NCI-H1417 (cell line): ENCODE measurements at places on chromosomes 13 and 19.

DNA sequence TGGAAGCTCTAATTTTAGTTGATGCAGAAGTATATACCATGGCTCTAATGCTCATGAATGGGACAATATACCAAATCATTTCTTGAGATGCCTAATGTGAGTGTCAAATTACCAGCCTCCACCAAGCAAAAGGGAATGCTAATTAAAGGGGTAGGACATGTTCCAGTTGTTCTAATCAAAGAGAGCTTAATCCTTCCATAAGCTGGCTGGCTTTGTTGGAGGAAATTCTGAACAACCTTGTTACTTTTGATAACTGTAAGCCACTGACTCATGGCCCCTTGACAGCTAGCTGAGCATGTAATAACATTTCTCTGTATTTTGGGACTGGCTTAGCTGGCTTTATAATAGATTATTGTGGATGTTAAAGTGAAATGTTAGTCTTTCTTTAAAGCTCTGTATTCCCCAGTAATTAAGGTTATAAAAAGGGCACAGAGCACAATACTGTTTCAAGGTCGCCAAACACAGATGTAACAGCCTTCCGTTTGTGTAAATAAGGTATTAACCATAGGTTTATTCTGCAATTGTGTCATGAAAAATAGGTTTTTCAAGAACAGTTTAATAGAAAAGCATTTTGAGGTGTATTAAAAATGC, 1194.0 kb downstream of the PCDH9 start:
- DNase-seq = peak; percentile 47

DNA sequence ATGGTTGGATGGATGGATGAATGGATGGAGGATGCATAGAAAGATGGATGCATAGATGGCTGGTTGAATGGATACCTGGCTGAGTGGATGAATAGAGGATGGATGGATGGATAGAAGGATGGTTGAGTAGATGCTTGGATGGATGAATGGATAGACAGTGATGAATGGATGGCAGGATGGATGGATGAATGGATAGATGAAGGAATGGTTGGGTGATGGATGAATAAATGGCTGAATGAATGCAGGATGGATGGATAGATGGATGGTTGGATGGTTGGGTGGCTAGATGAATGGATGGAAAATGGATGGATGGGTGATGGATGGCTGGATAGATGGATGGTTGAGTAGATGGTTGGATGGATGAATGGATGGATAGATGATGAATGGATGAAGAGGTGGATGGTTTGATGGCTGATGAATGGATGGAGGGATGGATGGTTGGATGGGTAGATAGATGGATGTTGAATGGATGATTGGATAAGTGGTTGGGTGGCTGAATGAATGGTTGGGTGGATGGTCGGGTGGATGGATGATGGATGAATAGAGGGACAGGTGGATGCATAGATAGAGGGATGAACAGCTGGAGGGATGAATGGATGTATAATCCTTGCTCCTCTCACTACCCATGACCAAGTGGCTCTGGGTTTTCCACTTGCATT, 3.6 kb upstream of the SULT2B1 start:
- DNase-seq = no peak

GRCh38 chr19:13037161-13037560, 41.9 kb downstream of the NFIX start:
- no peak for DNase-seq

DNA sequence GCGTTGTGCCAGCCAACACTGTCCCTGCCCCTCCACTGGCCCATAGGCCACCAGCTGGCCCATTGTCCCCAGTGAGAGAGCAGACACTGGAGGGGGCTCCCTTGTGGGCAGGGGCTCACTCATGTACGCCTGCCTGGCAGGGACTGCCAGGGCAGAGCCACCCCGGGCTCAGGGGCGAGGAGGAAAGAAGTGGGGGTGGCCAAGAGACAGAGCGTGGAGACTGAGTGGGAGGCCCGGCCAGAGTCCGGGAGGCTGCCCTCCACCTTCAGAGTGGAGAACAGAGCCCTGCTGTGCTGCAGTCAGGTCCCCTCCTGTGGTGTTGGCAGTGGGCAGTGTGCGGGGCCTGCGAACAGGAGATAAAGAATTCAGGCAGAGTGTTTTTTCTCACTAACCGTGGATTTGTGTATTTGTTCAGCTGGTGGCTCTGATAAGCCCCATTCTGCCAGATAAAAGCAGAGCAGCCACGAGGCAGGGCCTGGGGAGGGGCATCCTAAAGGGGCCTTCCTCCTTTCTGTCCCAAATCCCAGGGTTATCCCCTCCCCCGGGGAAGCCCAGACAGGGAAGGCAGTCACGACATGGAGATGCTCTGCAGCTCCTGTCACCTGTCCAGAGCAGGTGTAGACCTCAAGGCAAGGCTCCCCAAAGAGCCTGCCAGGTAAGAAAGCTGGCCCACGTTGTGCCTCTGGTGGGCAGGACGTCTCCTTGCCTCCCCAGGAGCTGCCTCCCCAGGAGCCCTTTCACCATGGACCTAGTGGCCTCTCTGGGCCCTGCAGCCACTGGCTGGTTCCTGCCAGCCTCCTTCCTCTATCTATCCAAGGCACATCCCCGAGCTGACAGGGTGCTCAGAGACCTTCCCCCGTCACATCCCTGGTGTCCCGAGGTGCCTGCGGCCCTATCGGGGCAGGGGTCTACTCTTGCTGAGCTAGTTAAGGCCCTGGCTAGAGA, 33.0 kb downstream of the LYL1 start:
- no peak for DNase-seq

DNA sequence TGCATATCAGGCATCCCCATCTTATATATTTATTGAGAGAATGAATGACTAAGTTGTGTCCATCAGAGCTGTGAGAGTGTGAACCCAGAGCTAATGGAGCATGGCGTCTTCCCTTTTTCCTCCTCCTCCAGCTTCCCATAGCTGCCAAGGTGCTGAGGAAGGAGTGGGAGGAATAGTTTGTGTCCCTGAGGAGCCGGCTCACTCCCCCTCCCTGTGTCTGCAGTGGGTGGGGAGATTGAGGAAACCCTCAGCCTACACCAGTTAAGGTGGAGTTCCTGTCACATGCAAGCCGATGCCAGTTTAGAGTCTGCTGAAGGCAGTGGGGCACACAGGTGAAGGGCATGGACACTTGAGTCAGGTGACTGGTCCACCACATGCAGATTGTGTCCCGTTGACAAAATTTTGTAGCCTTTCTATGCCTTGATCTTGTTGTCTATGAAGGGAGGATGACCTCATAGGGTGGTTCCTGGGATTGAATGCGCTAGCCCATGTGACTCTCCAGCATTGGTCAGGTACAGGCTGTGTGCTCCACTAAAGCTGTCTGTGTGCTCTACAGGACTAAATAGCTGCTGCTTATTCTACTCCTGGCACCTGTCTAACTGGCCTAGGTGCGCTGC, 47.6 kb upstream of the GPI start:
- DNase-seq = peak; percentile 2

DNA sequence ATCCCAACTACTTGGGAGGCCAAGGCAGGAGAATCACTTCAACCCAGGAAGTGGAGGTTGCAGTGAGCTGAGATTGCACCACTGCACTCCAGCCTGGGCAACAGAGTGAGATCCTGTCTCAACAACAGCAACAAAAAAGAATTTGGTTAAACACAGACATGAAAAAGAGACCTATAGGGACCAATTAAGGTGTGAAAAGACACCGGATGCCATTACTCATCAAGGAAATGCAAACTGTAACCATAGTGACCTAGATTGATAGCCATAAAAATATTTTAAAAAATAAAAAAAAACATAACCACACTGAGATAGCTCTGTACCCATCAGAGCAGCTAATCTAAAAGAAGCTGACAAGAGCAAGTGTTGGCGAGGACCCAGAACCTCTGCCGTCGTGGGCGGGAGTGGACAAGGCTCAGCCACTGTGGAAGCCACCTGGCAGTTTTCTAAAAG, 37.1 kb upstream of the ISYNA1 start:
- DNase-seq = no peak

DNA sequence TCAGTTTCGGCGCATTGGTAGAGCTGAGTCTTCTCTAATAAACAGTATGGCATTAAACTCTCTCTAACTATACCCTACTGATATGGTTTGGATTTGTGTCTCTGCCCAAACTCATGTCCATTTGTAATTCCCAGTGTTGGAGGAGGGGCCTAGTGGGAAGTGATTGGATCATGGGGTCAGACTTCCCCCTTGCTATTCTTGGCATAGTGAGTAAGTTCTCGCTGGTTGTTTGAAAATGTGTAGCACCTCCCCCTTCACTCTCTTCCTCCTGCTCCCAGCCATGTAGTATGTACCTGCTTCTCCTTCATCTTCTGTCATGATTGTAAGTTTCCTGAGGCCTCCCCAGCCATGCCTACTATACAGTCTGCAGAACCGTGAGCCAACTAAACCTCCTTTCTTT, 682.7 kb upstream of the ARGLU1 start:
- no peak for DNase-seq

DNA sequence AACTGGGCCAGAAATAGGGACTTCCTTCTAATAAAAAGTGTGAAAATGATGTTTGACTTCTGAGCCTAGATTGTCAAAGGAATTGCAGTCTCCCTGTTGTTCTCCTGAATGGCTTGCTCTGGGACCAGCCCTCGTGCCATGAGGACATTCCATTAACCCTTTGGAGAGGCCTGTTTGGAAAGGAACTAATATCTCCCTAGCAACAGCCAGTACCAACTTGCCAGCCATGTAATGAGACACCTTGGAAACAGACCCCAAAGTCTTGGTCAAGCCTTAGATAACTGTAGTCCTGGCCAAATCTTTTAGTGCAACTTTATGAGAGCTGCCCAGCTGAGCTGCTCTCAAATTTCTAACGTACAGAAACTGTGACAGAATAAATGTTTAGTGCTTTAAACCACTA, 8.2 kb upstream of the SIAH3 start:
- no peak for DNase-seq

- peak; percentile 4 for DNase-seq
Observed at GRCh38 chr13:32178763-32179162, 136.4 kb downstream of the ZAR1L start.

GRCh38 chr13:76425935-76426334, 460.3 kb downstream of the KCTD12 start:
- DNase-seq = no peak

GRCh38 chr13:73759434-73759833, 374.8 kb downstream of the KLF12 start:
- no peak for DNase-seq

DNA sequence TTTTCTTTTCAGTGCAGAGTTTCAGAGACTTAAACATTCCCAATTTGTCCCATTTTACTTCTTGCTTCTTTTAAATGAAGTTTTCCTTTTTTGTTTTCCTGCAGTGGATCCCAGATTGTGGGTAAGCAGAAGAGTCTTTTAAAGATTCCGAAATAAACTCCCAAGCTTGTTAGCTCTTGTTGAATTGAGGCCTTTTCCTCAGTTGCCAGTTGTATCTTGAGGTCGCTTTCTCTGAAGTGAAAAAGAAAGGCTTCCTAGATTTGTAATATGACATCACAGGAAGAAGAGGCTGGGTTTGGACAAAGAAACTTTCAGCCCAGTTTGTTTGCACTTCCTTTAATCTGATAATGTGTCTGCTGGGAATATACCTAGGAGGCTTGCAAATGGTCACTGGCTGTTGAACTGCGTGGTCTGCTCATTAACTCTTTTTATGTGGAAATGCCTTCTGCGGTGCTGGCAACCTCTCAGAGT, at the start of gene LPAR6:
TSS of gene LPAR6 (minus strand) at position 233 of the 471 bp plus-strand sequence. CDS start 690 bp downstream, outside the sequence.
- DNase-seq = no peak

GRCh38 chr13:24822640-24823039, 58.7 kb downstream of the RNF17 start:
- DNase-seq = no peak

DNA sequence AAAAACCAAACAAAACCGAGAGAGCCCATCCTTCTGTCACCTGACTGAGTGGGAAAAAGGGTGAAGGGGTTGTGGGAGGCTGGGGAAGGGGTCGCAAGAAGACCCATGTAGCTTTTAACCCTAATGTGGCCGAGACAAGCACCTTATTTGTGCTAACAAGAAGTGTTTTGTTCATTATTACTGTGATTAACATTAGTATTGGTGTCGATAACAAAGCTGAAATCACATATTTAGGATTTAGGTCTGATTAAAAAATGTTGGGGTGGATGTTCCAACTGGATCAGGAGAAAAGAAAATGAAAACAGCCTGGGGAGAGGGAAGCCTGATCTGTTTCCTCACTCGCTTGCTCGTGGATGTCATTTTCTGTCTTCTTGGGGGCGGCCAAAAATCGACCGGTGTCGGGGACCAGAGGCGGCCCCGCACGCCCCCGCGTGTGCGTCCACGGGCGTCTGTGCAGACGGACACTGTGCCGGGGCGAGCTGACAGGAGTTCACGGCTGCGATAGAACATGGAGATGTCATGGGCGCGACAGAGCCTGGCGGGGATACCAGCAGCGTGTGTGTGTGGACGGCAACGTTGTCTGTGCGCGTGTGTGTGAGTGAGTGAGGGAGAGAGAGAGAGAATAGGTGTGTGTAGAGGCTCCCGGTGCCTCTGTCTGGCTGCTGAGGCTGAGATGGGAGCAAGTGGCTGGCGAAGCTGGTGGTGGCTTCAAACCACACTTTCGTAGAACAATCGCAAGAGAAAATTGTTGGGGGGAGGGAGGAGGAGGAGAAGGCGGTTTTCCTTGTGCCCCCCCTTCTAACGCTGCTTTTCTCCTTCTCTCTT, 29.1 kb downstream of the NFIX start:
- peak; percentile 77 for DNase-seq

- DNase-seq = peak; percentile 32
Observed at GRCh38 chr13:26872525-26873385, 112.2 kb upstream of the GPR12 start.

DNA sequence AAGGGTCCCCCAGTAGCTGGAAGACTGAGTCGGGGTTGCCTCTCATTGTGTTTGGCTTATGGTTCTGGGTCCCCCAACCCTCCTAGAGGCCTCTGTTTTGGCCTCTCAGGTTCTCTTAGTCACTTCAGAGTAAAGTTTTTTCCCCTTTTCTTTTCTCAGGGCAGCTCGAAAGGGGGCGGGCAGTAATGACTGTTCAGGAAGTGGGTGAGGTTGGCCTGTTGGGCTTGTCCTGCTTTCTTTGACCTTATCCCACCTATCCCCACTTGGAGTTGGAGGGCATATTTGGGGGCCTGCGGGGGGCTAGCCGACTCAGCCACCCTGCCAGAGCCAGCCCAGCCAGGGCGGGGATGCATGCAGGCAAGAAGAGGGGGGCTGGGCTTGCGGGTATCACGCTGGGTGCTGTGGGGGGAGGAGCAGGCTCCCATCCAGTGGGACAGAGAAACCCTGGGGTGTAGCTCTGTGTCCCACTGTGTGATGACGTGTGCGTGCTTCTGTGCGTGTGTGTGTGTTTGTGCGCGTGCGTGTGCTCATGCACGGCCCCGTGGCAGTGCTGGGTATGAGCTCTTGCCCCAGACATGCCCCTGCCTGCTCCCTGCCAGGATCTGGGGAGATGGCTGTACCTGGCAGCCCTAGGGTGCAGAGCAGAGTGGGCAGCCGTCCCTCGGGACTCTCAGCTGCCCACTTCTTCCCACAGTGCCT, 1.4 kb downstream of the CIC start:
- DNase-seq = no peak

DNA sequence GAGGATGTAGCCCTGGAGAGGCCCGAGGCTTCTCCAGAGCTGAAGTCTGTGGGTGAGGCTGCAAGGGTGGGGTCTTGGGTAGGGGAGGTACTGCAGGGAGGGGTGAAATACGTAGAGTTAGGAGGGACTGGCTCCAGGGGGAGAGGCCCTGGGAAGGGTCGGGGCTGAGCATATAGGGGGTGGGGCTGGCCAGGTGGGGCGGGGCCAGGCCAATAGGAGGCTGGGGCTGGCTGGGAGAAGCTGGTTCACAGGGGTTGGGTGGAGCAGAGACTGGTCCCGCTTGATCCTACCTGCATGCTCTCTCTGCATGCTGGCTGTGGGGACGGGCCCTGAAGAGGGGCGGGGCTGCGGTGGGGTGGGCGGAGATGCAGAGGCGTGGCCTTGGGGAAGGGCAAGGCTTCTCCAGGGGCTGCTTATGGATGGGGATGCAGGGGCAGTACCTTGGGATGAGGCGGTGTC, 51.9 kb downstream of the CELF5 start:
- DNase-seq = no peak
